ENCODE measurements at places on chromosomes 6 and 20. TPM values are rescaled to one million over a fixed set of nuclear protein-coding genes. Genes with fewer than 3 reads are reported as not detected.

Gene ADGRF5
- 0.07 TPM for total RNA-seq

- no peak for DNase-seq
- peaks cover 18% of the 10 kb centered on the region for H3K36me3 ChIP-seq
- no peak overlapping the region for H3K27ac ChIP-seq
- H3K4me1 ChIP-seq = no peaks in the 10 kb centered on the region
Measured at GRCh38 chr6:166942393-166943168, 13.8 kb downstream of the RNASET2 start.

Gene ID4
- total RNA-seq = 1.8 TPM

DNA sequence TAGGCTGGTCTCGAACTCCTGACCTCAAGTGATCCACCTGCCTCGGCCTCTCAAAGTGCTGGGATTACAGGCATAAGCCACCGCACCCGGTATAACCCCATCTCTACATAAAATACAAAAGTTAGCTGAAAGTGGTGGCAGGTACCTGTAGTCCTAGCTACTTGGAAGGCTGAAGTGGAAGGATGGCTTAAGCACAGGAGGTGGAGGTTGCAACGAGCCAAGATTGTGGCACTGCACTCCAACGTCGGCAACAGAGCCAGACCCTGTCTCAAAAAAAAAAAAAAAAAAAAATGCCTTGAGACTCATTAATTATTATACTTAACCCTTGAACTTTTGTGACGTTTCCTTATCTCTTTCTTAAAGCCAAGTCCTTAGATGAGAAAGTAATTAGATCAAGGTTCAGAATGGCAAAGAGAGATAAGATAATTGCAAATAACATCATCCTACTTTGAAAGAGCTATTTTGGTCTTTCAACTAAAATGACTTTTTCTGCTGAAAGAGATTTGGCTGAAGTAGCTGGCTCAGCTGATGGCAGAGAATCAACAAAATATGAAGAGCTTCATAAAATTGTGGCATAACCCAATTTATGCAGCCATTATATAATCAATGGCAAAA is 4.7 kb upstream of the SHLD1 start:
- no peak overlapping the region for H3K4me3 ChIP-seq
- H3K4me1 ChIP-seq = peaks cover 13% of the 10 kb centered on the region
- H3K27ac ChIP-seq = no peak overlapping the region
- DNase-seq = no peak
- no peaks in the 10 kb centered on the region for H3K27me3 ChIP-seq

Gene CDKN1A
- total RNA-seq = 33.7 TPM

DNA sequence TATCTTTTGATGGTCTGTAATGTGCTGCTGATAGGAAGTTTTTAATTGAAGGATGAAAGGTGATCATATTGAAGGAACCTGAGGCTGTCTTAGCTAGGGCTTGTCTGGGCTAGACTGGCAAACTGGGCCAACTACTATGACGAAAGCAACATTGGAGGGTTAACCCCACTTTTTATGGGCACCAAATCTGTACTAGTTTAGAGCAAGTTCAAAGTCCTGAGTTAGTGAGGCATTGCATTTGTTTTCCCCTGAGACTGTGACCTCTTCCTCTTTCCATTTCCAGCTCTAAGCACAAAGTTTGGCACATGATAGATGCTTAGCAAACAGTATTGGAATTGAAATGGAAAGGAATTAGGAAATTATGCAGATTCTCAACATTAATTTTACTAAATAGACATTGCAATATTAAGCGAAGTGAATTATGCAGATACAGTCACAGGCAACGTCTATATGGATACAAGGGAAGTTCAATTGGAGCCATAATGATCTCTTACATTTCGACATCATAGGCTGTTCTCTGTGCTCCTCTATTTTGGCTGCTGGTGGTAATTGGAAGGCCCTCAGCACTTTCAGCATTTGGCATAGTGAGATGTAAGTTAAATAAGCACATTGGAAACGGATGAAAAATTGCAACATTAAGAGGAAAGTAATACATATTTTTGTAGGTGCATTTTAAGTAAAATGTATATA is 22.2 kb downstream of the CEP57L1 start:
- no peak overlapping the region for H3K27ac ChIP-seq
- no peaks in the 10 kb centered on the region for H3K27me3 ChIP-seq
- DNase-seq = no peak
- no peaks in the 10 kb centered on the region for H3K36me3 ChIP-seq
- no peak overlapping the region for H3K4me3 ChIP-seq
- H3K4me1 ChIP-seq = no peaks in the 10 kb centered on the region

Gene MAP3K4
- total RNA-seq = 71.7 TPM

- peaks cover 20% of the 10 kb centered on the region for H3K4me1 ChIP-seq
- H3K36me3 ChIP-seq = peaks cover 5% of the 10 kb centered on the region
- no peak overlapping the region for H3K27ac ChIP-seq
- peaks cover 57% of the 10 kb centered on the region for H3K27me3 ChIP-seq
Measured at GRCh38 chr6:43268355-43268700, 25.0 kb downstream of the TTBK1 start.

DNA sequence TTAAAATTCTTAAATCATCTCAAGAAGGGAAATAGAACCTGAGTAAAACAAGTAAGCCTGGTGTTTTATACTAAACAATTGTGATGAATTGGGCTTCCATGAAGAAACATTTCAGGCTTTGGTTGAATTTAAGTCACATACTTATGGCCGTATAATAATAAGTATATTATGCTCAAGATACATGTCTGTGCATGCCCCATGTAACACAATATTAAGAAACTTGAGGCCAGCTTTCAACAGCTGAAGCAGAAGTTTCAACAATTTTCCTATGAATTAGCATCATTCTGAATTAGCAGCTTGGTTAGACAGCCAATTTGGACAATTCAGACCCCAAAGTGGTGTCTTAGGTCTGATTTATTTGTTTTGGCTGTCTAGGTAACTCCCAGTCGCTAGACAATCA is 243.7 kb downstream of the MYLK4 start:
- no peak overlapping the region for H3K27ac ChIP-seq
- no peaks in the 10 kb centered on the region for H3K36me3 ChIP-seq
- H3K27me3 ChIP-seq = peaks cover 54% of the 10 kb centered on the region
- DNase-seq = no peak
- peaks cover 9% of the 10 kb centered on the region for H3K4me1 ChIP-seq

DNA sequence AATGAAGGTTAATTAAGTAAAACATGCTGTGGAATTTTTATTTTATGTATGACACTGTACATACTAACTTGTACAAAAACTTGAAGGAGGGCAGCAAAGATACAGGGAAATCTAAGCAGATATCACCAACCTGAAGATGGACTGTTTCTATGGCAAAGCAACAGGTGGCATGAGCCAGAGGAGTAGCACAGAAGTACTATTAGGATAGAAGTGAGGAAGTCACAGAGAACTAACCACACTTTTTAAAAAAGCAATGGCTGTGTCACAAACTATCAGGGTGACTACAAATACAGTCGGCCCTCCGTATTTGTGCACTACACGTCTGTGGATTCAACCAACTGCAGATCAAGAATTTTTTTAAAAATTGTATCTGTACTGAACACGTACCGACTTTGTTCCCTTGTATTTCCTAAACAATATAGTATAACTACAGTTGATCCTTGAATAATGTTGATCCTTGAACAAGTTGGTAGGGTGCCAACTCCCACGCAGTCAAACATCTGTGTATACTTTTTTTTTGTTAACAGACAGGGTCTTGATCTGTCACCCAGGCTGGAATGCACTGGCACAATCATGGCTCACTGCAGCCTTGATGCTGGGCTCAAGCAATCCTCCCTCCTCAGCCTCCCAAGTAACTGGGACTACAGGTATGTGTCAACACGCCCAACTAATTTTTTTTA is 61.0 kb downstream of the NUDT3 start:
- H3K4me1 ChIP-seq = peaks cover 48% of the 10 kb centered on the region
- no peaks in the 10 kb centered on the region for H3K27me3 ChIP-seq
- no peak for DNase-seq
- no peak overlapping the region for H3K4me3 ChIP-seq

DNA sequence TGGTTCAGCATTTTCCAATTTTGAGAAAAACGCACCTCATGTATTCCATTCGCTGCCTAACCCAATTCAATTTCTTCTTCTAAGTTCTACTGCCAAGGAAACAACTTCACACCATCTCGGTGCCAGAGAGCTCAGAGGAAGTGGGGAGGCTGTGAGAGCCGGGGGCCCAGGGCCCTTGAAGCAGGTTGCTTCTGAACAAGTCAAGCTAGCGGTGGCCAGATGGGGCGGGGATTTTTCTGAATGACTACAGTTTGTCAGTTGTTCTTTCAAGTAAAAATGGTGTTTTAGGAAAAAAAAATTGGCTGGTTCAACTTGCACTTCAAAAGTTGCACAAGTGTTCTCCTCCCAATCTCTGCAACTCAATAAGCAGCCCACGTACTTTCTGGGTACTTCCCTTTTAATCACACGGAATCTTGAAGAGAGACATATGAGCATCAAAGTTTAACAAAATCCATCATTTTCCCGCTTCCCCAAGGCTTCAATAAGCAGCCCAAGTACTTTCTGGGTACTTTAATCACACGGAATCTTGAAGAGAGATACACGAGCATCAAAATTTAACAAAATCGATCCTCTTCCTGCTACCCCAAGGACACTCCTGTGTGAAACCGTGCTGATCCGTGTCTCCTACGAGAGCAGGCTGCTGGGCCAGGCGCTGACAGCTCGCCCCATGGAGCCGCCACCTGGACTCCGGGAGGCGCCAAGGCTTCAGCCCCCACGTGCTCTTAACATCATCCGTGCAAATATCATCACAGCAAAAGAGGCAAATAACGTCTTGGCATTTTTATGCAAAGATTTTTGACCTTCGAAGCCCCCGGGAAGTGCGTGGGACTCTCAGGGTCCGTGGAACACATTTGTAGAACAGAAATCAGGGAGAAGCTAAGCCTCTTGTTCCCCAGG is 186.7 kb upstream of the PDE10A start:
- H3K4me3 ChIP-seq = no peak overlapping the region
- no peak overlapping the region for H3K27ac ChIP-seq
- H3K4me1 ChIP-seq = peaks cover 18% of the 10 kb centered on the region
- no peak for DNase-seq
- peaks cover 15% of the 10 kb centered on the region for H3K27me3 ChIP-seq

DNA sequence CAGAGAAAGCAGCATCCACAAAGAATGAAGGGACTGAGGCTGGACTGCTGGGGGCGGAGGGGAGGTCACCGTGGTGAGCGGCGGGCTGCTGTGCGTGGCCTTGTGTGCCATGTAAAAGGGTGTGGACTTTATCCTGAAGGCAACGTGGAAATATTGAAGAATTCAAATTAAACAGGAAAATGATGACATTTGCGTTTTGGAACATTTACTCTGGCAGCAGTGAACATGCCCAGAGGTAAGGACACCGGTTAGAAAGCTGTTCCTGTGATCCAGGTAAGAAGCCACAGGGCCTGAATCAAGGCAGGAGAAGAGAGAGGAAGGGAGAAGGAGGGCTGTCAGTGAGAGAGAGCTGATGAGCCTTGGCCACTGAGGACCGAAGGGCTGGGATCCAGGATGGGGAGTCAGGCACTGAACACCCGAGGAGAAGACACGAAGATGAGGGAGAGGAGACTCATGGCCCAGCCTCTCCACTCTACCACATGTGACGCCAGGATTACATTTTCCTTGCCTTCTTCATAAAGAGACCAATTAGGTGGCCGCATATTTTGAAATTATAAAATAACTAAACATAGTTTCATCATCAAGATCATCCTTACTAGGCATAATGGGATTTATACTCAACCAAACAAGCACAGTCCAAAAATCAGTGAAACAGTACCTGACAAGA is 58.4 kb downstream of the TRAM2 start:
- peaks cover 4% of the 10 kb centered on the region for H3K36me3 ChIP-seq
- DNase-seq = no peak
- H3K27ac ChIP-seq = peak overlapping the region; percentile 78
- H3K27me3 ChIP-seq = no peaks in the 10 kb centered on the region

Gene FGD2
- total RNA-seq = 0.19 TPM

- DNase-seq = no peak
- H3K27ac ChIP-seq = no peak overlapping the region
- peaks cover 12% of the 10 kb centered on the region for H3K4me1 ChIP-seq
Measured at GRCh38 chr20:8812817-8813216, 256.1 kb upstream of the PLCB4 start.

DNA sequence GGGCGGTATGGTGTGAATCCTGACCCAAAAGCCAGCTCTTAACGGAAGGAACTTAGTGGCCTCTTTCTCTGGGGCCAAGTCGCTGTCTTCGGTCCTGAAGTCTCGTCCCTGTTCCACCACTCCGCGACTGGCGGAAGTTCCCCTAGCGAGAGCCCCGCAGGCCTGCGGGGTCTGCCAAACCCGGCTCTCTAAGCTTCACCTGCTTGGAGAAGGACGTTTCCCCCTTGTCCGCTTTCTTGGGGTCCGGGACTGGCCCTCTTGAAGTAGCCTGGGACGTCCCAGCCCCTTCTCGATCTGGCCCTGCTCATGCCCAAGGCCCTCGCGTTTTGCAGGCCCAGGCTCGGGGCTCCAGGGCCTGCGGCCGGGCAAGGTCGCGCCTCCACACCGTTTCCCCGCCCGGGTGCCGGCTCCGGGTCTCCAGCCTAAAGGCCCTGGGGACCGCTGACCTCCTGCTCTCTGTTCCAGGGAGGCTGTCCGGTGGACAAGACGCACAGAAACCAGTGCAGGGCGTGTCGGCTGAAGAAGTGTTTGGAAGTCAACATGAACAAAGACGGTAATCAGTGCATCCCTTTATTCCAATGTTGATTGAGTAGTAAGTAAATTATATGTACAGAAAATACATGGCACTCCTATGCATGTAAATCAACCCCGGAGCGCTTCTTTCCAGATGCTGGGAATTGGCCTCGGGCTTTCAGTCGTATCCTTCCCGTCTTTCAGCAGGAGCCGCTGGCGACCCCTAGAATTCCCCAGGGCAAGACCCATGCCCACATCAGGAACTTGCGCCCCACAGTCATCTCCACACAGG is 8.8 kb downstream of the NR2E1 start:
- H3K27ac ChIP-seq = no peak overlapping the region
- no peaks in the 10 kb centered on the region for H3K4me1 ChIP-seq
- peaks cover 10% of the 10 kb centered on the region for H3K36me3 ChIP-seq
- H3K4me3 ChIP-seq = no peak overlapping the region
- H3K27me3 ChIP-seq = peaks cover 51% of the 10 kb centered on the region
- DNase-seq = no peak

GRCh38 chr6:112909781-112910180 is 562.7 kb downstream of the RFPL4B start:
- H3K27ac ChIP-seq = no peak overlapping the region
- no peaks in the 10 kb centered on the region for H3K27me3 ChIP-seq
- no peaks in the 10 kb centered on the region for H3K4me1 ChIP-seq
- DNase-seq = no peak
- H3K36me3 ChIP-seq = no peaks in the 10 kb centered on the region

DNA sequence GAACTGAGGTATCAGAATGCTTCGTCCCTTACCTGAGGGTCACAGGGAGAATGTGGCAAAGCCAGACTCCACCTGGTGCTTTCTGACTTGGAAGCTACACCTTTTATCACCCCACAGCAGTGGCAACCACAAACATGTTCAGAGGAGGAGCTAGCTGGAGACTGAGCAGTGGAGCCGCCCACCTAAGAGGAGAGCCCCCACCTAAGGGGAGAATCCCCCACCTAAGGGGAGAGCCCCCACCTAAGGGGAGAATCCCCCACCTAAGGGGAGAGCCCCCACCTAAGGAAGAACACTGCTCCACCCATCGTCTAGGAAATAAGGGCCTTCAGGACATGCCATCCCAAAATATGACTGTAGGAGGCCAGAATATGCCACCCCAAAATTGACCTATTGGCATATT is 4.0 kb downstream of the SLC52A3 start:
- no peaks in the 10 kb centered on the region for H3K4me1 ChIP-seq
- DNase-seq = no peak
- H3K36me3 ChIP-seq = peaks cover 26% of the 10 kb centered on the region
- H3K27me3 ChIP-seq = no peaks in the 10 kb centered on the region
- H3K27ac ChIP-seq = no peak overlapping the region

All from Calu3 (cell line).